ENCODE measurements at places on chromosomes 2 and 18.

DNA sequence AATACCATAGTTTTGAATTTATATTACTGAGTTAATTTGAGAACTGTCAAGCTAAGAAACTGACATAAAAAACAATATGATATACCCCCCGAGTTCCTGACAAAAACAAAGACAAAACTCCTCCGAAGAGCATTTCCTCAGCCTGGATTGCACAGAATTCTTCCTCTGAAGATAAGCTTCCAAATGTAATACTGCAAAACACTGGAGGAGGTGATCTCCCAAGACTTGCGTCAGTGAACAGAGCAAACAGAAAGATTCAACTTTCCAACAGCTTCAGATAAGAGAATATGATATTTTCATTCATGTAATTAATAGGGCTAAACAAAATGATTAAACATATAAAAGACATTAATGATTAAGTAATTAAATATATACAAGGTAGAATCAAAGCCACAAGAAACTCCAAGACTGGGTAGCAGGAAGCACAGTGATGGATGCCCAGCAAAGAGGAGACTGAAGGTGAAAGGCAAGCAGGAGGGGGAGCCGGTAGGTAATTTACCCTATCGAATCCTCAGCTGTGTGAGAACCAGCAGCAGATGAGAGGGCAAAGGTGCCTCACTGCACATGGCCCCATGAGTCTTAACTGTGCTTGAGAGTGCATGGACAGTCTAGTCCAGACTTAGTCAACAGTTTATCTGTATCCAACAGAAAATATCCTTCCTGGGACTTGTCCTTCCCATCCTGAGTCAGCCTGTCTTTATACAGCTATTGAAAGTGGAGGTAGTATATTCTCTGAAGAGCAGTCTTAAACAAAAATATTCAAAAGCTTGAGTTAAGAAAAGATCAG is 18.3 kb upstream of the SERPINB3 start:
- DNase-seq, result no peak

- DNase-seq, result no peak
Observed at GRCh38 chr18:1308686-1309085, 404.0 kb downstream of the ADCYAP1 start.

DNA sequence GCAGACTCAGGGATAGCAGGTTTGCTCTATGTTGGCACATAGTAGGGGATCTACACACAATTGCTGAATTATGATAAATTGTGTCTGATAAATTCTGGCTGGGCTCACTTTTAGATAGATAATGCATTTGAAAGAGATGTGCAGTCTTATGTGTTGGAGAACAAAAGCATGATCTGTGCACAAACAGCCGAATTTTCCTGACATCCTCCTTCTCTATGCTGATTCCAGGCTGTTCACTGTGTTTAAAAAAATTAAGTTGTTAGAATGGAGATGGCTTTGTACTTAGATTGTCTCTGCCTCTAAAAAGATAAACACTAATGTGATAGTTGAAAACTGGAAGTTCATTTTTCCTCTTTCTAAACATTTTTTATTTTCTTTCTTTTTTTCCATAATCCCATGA is 2.1 kb downstream of the CERS6 start:
- no peak for DNase-seq

DNA sequence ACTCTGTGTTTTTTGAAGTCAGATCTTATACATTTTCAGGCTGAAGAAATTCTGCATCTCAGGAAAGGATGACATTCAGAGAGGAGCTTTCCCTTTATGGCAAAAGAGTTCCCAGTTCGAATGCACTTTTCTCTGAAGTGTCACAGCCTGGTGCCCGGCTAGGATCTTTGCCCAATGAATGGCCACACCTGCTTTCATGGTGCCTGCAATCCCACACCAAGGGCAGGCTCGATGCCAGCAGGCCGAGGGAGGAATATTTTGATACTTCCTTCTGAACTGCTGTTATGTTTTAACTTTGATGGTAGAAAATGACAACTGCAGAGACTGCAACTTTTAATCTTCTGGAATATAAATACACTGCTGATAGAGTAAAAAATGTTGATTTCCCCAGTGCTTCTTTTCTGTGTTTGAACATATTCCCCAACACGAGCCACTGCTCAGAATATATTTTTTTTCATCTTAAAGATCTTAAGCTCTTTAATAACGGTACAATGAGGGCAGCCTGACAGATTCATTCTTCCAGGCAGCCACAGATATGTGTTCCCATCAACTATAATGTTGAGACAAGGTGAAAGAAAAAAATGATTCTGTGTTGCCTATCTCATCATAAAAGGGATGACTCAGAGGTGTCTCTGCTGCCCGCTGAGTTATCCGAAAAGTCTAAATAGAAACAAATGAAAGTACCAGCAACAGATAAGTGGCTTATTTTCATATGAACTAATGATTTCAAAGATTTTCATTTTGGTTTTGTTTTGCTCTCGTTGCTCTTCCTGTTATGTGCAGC is 848.5 kb downstream of the DCDC2C start:
- no peak for DNase-seq

GRCh38 chr2:102484310-102485061 is 11.5 kb downstream of the SLC9A4 start:
- no peak for DNase-seq

GRCh38 chr2:146544701-146545100 is 1300.1 kb upstream of the ACVR2A start:
- DNase-seq, result no peak

GRCh38 chr2:10191554-10191953 is 69.0 kb downstream of the RRM2 start:
- no peak for DNase-seq

DNA sequence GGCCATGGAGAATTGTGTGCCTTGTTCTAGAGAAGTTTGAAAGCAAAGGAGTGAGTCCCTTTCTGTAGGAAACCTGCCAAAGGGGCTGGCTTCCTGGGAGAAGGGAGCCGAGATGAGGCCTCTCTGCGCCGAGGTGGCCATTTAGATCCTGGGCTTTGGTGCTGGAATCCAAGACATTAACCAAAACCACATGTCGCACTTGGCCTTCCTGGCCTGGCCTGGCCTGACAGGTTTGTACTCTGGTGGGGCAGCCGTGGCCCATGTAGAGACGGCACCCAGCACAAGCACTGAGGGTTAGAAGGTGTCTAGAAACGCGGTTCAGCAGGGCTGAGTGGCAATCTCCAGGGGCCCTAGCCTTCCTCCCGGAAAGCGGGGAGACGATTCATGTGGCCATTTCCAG is 7.1 kb downstream of the CNNM3 start:
- DNase-seq, result no peak

GRCh38 chr2:46098621-46099062 is 198.6 kb upstream of the EPAS1 start:
- no peak for DNase-seq

- no peak for DNase-seq
Observed at GRCh38 chr2:239399921-239400595, 762 bp downstream of the HDAC4 start.

DNA sequence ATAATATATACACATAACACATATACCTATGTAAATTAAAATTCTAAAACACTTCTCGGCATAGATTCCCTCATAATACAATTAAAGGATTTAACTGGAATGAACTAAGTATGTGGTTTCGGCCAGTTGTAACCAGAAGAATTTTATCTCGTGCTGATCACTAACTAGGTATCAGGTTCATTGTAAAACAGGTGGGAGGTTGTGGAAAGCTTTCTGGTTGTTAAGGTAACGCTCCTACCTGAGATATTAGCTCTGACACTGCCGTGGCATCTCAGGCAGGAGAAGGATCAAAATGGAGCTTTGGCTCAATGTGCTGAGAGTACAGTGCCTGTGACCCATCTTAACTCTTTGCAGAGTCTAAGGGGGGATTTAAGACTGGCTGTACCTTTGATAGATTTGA is 42.5 kb downstream of the SLC9A2 start:
- no peak for DNase-seq

- no peak for DNase-seq
Observed at GRCh38 chr2:40680547-40680946, 228.7 kb upstream of the SLC8A1 start.

- DNase-seq, result no peak
Observed at GRCh38 chr2:144462266-144462665, 57.7 kb downstream of the ZEB2 start.

DNA sequence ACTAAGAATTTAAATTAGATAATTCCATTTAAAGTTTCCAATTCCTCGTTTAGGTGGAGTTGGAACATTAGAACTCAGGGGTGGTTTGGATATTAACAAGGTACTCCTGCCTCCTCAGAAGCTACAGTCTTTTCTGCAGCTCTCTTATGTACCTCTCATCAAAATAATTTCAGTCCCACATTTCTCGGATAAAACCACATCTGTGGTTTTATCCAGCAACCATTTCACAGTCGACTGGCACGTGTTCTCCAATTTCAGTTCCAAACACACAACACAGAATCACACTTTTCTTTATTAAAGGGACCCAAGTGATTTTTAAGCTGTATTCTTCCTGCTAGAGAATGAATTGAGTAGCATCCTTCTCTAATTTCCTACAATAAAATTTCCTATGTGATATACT is 22.7 kb upstream of the NFU1 start:
- DNase-seq, result no peak

Data from C1 segment of cervical spinal cord (tissue), 14 donors.